ENCODE measurements at places on chromosomes 13 and 19.
A peak's percentile ranks its signal among the peaks of the same experiment; 100 is the strongest.

DNA sequence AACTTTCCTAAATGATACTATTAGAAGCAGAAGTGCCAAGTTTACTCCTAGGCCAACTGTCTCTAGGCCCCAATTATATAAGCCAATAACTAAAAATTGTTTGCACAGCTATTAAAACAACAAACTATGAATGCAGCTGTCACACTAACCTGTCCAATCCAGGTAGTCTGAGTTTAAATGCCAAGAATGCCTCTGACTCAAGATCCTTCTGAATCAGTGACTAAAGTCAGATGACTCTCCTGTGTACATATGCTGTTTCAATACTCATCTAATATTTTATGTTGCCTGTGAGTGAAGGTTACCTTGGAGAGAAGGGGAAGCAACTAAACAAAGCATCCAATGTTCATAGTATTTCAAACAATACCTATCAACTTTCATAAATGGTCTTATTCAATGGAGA is 257.0 kb downstream of the ENOX1 start:
- no peak for DNase-seq

GRCh38 chr19:39052846-39053245 is 20.5 kb upstream of the FBXO27 start:
- no peak for DNase-seq

DNA sequence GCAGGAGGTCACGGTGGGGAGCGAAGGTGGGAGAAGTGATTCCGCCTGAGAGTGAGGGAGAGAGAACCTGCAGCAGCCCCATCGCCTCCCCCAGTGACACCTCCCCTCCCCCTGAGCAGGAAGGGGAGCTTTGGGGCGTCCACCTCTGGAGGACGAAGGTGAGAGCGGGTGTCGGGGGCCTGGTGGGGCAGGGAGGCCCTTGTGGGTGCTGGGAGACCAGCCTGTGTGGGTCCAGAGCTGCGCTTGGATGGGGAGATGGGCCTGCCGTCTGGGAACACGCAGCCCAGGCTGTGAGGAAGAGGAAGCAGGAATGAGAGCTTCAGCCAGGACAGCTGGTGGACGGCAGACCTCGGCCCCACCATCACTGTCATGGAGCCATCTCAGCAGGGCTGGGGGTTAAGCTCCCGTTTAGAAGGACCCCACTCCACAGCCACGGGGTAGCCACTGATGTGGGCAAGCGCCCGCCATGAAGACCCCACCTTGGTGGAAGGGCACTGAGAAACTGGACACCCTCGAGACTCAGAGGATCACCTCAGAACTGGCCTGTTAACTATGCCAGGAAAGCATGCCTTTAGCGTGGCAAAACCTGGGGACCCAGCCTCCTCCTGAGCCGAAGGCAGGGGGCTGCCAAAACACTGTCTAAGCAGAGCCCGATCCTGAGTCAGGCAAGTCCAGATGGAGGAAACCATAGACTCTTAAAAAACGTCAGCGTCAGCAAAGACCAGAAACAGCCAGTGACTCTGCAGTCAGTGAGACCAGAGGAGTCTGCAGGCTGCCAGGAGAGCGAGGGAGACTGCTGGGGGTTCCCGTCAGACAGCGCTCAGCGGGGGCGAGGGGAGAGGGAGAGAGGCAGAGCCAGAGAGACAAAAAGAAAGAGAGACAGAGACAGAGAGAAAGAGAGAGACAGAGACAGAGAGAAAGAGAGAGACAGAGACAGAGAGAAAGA is 6.4 kb upstream of the PROZ start:
- DNase-seq, result peak; percentile 51

- DNase-seq, result peak; percentile 88
Observed at GRCh38 chr19:29622166-29623070, 16.3 kb downstream of the POP4 start.

DNA sequence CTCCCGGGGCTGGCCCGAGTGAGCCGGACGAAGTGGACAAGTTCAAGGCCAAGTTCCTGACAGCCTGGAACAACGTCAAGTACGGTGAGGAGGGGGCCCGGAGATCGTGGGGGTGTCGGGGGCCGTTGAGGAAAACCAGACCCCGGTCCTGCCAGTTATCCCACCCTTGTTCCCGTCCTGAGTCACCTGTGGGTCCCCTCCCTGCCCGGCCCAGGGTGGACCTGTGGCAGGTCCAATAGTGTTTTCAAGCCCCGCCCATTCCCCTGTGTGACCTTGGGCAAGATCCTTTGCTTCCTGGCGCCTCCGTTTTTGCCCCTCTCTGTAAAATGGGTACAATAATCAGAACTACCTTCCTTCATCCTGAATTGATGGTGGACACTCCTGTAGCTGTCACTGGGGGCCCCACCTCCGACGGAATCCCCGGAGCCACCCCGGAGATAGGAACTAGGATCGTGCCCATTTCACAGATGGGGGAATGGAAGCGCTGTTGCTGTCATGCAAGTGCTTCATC is 593 bp downstream of the ATG4D start:
- no peak for DNase-seq

DNA sequence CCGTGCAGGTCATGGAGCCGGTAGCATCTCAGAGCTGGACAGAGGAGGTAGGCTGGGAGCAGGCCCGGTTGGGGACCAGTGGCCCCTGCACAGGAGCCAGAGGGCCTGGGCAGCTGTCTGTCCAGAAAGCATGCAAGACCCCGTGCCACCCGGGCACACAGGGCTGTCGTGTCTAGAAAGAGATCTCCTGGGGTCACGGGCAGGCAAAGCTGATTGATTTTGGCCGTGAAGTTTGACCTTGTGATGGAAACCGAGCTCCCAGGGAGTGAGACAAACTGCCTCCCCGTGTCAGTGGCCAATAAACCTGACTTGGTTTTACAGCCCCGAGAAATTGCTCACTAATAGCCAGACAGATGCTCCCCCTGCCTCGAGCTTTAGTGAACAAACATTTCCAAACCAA is 98.8 kb downstream of the KDM4B start:
- DNase-seq, result no peak

Measured in islet precursor cell (in vitro differentiated cells).